Amniotic stem cell (primary cell): ENCODE measurements at places on chromosomes 4 and X.

- DNase-seq = no peak
Measured at GRCh38 chr4:82777857-82778525, 20.6 kb downstream of the SCD5 start.

GRCh38 chr4:17347445-17347844 lies 164.4 kb downstream of the QDPR start:
- no peak for DNase-seq

GRCh38 chrX:22585831-22586230 lies 313.1 kb downstream of the CBLL2 start:
- no peak for DNase-seq

GRCh38 chrX:82333575-82333974 lies 1131.7 kb downstream of the SH3BGRL start:
- no peak for DNase-seq

- DNase-seq = no peak
Measured at GRCh38 chrX:80246271-80246670, 174.0 kb upstream of the TENT5D start.

- no peak for DNase-seq
Measured at GRCh38 chrX:134695999-134696398, 37.7 kb upstream of the PLAC1 start.

- no peak for DNase-seq
Measured at GRCh38 chr4:143587703-143588102, 74.2 kb downstream of the SMARCA5 start.

DNA sequence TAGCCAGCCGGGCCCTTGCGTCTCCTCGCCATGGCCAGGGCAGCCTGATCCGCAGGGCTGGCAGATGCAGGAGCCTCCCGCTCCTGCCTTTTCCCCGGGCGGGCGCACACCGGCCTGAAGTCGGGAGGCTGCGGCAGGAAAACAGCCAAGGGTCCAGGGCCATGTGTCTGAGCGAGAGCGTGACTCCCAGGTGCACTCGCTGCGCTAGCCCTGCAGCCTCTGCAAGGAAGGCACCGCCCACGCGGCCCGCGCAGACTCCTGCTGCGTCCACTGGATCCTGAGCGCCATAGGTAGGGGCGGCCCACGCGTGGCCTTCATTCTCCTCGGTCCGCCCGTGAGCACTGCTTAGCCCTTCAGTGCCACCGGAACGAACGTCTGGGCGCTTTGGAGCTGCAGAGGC lies 379.9 kb downstream of the TRAM1L1 start:
- DNase-seq = no peak

DNA sequence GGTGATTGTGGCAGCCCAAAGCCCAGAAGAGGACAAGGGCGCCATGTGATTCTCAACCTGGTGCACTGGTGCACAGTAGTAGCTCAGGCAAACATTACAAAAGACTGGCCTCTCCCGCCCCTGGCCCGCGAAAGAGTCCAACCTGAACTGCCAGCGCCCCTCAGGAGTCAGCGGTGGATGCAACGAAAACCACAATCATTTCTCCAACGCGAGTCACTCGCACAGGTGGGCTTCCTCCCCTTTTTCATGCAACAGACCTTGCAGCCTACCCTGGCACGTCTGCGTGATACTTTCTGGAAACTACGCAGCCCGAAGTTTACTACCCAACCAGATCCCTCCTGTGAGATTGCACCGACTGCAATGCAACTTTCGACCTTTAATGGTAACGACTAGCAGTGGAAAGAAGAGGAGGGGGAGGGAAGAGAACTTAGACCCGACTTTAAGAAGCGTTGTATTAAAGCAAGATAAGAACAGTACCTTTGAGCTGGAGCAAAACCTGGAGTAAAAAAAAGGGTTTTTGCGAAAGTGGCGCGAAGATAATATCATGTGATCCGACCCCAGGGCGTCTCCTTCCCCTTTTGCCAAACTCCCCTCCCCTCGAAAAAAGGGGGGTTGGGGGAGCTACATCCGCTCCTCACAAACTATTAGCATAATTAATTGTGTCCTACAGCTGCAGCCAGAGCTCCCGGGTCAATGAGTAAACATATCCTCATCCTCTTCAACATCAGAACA lies 63.3 kb upstream of the CCDC160 start:
- DNase-seq = no peak

DNA sequence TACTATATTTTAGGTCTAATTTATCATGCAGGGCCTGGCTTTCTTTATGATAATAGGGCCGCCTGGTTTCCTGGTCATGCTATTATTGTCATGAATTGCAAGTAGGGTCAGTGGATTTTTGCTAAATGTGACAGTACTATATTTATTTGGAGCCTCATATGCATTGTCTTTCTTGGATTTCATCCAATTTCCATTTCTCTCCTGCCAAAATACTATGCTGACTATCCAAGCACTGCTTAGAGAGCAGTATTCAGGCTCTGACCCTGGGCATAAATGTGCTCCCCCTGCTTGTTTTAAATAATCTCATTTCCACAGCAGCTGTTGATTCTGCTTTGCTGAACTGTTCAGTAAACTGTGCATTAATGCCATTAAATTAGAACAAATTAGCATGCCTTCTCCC lies 269.3 kb downstream of the GPM6A start:
- DNase-seq = no peak
